ENCODE measurements at places on chromosomes 3 and 15. TPM values are rescaled to one million over a fixed set of nuclear protein-coding genes. Genes with fewer than 3 reads are reported as not detected.

DNA sequence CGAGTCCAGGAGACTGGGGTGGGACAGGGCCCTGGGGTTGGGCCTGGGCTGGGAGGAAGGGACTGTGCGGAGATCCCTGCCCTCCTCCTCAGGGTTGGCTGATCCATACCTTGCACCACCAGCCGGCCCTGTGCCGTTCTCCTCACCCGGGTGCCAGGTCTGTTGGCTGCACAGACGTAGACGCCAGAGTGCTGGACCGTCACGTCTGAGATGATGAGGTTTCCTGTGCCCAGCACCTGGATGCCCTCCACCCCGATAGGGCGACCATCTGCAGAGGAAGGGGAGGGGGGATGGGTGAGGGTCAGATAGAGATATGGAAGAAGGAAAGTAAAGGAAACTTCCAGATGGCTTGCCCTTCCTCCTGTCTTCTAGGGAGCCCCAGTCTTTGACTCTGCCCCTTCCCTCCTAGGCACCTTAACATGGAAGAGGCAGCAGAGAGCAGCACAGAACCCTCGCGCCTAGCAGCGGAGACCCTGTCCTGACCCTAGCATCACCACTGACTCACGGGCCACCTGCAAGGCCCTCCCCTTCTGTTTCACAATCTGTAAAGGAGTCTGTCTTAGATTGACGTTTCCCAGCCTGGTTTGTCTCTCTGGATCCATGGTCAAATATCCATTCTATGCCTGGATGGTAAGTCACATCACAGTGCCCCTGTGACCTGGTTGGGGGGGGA lies 28.8 kb downstream of the RNU5B-1 start:
- DNase-seq = no peak

- DNase-seq = no peak
These were observed 64.8 kb upstream of the THSD4 start for GRCh38 chr15:71050461-71050860.

GRCh38 chr3:188861842-188862744 lies 309.7 kb upstream of the TPRG1 start:
- no peak for DNase-seq

FBXL22 gene
- 26.2 TPM for total RNA-seq

DNA sequence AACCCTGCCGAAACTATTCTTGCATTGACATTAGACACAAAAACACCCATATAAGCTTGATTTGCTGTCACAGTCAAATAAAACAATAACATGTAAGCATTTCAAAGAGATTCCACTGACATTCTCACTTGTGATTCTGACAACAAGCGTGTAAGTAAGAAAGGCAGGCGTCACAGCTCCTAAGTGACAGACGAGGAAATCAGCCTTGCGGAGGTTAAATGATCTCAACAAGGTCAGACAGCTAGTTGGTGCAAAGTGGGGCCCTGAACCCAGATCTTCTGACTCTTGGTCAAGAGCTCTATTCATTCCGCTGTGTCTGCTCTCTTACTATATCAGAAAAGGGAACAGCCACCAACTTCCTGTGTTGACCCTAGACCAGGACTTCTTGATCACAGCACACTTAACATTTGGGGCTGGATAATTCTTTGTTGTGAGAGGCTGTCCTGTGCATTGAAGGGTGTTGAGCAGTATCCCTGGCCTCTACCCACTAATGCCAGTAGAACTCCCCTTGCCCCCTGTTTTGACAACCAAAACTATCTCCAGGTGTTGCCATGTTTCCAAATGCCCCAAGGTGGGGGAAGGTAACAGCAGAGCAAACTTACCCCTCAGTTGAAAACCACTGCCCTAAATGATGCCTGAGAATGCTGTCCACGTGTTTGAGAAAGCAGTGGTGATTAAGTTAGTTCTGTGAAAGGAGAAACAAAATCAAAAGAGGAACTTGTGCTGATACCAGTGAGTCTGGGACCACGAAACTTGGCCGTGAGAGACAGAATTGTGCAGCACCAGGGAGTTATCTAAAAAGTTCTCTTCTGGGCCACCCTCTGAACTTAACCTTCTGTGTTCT lies 86.1 kb downstream of the LIPC start:
- no peak for DNase-seq

RHOV gene
- 9.3 TPM for total RNA-seq

ZNF860 gene
- total RNA-seq = 9.6 TPM

ANKRD34C gene
- not detected for total RNA-seq

Measured in urinary bladder (tissue), 4 donors.